ENCODE measurements at places on chromosomes 7 and 10. TPM values are rescaled to one million over a fixed set of nuclear protein-coding genes. Genes with fewer than 3 reads are reported as not detected.

TMEM273 gene
- 11.0 TPM for total RNA-seq

TEX36 gene
- total RNA-seq, result not detected

HOXA6 gene
- 4.3 TPM for total RNA-seq

NAT16 gene
- total RNA-seq, result not detected

GIMAP5 gene
- total RNA-seq, result 17.2 TPM

GBX1 gene
- not detected for total RNA-seq

ADO gene
- 13.0 TPM for total RNA-seq

WDR86 gene
- total RNA-seq, result 23.8 TPM

All from sigmoid colon (tissue), 7 donors.